ENCODE measurements at places on chromosomes 5 and 9.

DNA sequence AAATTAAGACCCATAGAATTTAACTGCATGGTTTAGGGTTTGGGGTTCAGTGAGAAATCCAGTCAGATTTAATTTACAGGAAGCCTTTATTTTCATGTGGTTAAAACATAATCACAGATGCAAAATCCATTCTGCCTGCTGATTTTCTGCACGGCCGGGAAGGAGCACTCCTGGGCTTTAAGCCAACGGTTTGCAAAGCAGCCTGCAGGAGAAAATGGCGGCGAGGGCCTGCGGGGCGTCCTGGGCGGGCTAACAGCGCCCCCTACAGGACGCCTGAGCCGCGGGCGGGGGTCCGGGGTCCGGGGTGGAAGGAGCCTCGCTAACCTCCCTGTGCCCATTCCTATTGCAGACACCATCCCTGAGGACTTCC, 47.6 kb downstream of the THBS4 start:
- DNase-seq: peak; percentile 80

DNA sequence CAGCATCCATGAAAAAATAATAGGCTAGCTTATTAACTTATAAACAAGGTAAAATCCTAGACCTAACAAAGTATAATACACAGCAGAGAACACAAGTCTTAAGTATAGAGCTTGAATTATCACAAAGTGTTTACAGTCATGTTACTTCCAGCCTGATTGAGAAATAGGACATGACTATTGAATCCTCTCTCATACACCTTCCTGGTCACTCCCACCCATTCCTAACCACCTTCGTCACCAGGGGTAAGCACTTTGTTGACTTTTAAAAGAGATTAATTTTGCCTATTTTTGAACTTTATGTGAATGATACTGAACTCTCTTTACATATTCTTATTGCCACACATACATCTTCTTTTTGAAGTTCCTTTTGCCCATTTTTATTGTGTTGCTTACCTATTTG, 325.8 kb downstream of the PJA2 start:
- DNase-seq: no peak

DNA sequence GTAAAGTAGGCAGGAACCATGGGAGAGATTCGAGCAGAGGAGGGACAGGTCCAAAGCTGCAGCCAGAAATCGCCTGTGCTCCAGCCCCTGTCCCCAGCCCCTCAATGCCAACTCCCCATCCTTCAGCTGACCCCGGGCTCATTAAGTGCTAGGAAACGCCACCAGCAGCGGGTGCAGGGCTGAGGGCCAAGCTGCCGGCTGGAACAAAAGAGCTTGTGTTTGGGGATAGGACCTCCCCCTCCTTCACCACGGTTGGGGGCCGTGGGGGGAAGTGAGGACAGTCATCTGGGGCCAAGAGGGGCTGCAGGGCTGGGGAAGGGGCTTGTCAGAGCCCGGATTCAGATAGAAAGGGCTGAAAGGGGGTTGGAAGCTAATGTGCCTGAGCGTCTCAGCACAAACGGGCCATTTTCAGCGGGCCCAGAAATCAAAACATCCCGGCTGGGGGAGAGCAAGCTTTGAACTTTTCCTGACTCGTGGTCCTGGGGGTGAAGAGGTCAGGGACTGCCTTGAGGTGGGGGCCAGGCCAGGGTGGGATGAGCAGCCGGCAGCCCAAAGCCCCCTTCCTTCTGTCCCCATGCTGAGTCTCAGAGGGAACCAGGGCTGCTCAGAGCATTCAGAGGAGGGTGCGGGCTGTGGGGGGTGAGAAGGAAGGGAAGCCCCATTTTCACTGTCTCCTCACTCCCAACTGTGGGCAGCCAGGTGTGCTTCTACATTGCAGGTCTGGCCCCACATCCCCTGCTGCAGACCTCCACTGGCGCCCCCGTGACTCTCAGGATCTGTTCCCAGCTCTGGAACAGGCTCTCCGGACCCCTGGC, 69.4 kb upstream of the DAB2IP start:
- DNase-seq: no peak

DNA sequence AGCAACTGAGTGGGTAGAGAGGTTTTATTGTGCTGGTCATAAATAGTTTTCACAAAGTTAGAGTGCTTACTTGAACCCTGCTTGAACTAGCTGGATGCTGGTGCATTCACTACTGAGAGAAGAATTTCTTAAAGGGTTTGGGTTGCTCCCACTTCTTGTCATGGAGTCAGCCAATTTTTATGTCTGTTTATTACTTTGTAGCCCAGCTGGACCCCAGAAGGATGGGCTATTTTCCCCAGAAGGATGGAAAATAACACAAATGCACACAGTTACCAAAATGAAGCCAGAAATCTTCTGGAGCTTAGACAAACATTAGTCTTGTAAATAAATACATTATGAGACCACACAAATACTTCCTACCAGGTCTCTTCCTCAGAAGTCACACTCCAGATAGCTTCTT, 480.8 kb upstream of the TNC start:
- no peak for DNase-seq

DNA sequence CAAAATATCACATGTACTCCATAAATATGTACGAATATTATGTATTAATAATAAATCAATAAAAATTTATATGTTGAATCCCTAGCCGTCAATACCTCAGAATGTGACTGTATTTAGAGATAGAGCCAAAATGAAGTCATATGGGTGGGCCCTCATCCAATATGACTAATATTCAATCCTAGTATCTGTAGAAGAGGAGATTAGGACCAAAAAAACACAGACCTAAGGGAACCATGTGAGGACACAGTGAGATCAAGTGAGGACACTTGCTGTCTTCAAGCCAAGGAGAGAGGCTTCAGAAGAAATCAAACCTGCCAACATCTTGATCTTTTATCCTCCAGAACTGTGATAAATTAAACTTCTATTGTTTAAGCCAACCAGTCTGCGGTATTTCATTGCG, 3.7 kb upstream of the AMACR start:
- peak; percentile 57 for DNase-seq

DNA sequence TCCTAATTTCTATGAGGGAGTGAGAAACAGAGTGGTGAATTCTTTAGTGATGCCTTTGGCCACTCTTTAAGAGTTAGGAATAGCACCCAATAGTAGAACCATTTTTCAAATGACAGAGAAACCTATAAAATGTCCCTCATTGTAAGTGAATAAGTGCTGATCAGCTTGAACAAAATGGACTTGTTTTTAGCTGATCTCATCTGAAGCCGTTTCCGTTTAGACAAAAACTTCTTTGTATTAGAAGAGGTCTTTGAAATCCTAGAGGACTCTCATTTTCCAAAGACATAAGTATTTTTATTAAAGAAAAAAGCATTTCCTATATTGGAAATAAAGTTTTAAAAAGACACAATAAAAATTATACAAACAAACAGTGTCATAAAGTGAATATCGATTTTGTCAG, 273.9 kb downstream of the ARHGEF28 start:
- DNase-seq: no peak

GRCh38 chr9:112772551-112772950, 22.0 kb downstream of the SNX30 start:
- no peak for DNase-seq

- no peak for DNase-seq
Measured at GRCh38 chr5:156947925-156948324, 15.1 kb downstream of the TIMD4 start.

DNA sequence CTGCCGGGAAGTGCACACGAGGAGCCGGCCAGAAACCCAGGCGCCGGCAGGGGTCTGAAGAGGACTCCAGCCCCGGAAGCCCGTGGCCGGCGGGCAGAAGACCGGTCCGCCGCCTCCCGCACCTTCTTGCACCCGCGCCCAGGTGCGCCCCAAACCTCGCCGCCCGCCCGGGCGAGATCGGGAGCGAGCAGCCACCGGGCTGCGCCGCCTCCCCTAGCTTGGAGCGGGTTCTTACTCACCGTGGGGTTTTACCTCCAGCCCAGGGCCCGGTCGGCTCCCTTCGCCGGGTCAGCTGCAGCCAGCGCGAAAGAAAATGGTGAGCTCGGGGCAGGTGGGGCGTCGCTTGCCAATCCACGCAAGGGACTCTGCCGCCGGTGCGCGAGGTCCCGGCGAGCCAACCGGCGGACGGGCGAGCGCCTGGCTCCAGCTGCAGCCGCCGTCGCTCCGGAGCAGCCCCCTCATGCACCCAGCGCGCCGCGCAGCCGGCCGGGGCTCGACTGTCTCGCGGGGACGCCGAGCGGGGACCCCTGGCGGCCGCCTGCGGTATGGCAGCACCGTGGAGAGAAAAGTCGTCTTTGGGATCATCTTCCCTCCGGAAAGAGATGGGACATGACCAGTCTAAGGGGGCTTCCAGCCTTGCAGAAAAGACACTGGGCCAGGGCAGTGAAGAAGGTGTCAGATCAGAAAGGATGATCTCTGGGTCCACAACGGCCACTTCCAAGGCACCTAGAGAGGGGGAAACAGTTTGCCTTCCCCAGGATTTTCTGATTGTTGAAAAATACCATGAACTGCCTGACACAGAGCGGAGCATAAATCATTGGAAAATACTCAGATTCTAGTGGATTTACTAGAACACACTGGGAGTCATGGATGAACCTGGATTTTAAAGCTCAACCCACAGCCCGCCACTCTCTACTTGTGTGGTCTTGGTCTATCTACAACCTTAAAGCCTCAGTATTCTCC, at the start of gene MOB3B:
TSS of gene MOB3B (minus strand) at position 499 of the 963 bp plus-strand sequence. CDS start 74,264 bp downstream, outside the sequence.
- DNase-seq: peak; percentile 87

- no peak for DNase-seq
Measured at GRCh38 chr9:90002397-90003271, 397.8 kb downstream of the GADD45G start.

DNA sequence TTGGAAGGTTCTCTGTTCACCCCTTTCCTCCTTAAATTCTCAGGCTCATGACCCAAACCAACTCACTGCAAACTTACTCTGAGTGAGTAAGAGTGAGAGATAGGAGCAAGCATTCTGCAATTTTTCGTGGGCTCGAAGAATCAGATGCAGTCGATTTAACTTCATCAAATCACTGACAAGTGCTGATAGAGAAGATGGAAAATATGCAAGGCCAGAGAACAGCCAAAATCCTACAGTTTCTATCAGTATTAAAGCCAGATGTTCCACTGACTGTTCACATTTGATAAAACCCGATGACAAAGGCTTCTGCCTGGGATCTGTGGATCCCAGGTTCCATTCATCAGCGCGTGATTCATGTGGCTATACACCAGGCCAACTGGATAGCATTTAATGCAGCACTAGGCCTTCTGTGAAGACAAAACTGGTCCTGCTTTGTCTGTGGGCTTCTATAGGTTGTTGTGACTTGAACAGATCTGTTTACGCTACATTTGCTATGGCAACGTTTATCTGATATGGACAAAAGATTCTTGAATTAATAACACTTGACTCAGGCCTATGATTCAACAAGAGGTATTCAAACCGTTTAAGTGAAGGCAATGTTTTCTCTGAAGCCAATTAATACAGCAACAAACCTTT, 251.2 kb downstream of the NFIB start:
- no peak for DNase-seq

DNA sequence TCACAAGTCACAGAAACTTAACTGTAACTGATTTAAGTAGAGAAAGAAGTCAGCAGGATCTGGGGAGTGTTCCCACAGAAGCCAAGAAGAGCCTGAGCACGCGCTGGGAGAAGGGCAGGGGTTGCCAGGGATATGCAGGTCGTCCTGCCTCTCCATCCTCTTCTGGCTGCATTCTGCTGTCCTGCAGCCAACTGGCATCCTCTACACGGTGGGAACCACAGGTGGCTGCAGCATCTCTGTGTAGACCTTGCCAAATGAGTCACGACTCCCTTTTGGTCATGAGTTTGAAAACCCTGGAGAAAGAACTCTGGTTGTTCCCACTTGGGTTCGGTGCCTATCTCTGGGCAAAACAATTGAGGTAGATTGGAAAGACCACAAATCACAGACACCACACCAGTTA, 38.4 kb upstream of the PCA3 start:
- DNase-seq: no peak

- no peak for DNase-seq
Measured at GRCh38 chr5:123448017-123448617, 24.9 kb upstream of the CEP120 start.

DNA sequence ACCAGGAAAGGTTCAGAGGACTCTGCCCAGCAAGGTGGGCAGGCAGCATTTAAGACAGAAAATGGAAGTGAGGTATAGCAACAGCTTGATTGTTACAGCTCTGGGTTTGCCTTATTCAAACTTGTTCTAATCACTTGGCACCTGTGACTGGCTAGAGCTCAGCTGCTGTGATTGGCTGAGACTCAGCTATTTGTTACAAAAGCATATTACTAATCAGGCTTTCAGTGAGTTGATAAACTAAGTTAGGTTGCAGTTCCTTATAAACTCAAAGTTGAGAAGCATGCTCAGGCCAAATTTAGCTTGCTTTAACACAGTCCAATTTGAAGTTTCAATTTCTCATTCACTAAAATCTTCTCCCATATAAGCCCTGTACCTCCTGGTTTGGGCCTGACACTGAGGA, 56.3 kb downstream of the GDA start:
- no peak for DNase-seq

DNA sequence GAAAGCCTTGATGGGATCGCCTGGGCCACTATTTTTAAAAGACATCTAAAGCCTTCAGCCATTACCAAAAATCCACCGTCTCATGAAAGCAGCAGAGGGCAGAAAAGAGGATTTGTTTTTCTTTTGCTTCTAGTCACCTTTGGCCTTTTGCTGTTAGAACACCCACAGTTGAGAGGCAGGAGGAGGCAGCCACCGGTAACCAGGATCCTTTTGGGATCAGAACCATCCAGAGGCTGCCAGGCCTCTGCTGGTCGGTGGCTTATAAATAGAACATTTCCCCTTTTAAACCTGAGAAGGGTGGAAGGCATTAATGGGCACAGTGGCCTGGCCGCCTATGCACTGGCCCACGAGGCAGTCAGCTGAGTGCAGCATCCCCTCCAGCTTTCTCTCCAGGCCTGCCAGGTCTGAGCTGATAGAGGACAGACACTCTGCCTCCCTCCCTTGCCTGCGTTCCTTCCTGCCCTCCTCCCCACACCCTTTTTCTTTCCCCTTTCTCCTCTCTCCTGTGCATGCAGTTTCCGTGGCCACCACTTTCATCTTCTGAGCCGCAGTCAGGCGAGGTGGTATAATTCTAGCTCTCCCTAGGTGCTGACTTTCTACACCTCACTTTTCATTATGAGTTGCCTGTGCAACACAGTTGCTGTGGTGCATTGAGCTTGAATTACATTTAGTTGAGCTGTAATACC, 253.4 kb downstream of the ARHGAP26 start:
- no peak for DNase-seq

DNA sequence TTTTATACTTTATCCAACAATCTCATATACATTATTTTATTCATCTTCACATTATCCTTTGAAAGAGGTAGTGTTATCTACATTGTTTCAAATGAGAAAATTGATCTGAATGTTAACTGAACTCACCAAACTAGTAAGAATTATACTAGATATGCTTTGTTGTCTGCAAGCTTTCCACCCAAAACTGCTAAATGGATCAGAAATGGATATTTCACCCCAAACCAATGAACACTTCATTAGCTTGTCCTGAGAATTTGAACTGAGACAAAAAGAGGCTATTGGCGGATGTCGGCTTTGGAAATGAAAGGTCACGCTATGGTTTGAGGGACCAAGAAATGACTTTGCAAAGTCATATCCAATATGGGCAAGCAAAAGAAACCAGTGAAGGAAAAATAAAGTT, 201.9 kb upstream of the TRPM3 start:
- DNase-seq: no peak

GRCh38 chr5:144812763-144813162, 642.1 kb downstream of the KCTD16 start:
- no peak for DNase-seq

GRCh38 chr5:176825957-176826356, 15.6 kb downstream of the UNC5A start:
- DNase-seq: no peak

- no peak for DNase-seq
Measured at GRCh38 chr9:124889006-124889405, 27.1 kb downstream of the ARPC5L start.

GRCh38 chr9:81546489-81546888, 142.9 kb downstream of the TLE1 start:
- DNase-seq: no peak

- DNase-seq: no peak
Measured at GRCh38 chr9:128276574-128277270, 646 bp downstream of the SWI5 start.
